T-cell (primary cell): ENCODE measurements at places on chromosomes 2 and 18.

GRCh38 chr2:221895366-221896121, 323.4 kb upstream of the EPHA4 start:
- no peak for DNase-seq

GRCh38 chr2:107936433-107937359, 49.6 kb upstream of the SLC5A7 start:
- DNase-seq: no peak

DNA sequence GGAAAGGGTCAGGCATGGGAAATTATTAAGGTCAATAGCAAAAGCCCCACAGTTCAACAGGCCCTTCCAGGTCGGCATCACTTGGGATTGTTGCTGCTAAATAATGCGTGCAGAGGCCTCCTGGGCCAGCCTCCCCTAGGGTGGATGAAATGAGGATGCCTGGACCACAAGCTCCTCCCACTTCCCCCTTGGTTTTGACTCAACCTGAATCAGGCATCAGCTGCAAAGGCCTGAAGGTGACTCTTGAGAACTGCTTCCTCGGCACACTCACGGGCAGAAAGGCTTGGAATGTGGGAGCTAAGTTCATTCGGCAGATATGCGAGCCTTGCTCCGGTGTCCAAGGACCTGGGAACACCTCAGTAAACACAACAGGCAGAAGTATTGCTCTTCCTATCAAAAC, 69.3 kb downstream of the MBP start:
- DNase-seq: peak; percentile 58

- no peak for DNase-seq
Observed at GRCh38 chr18:2855560-2856350, 8.9 kb downstream of the EMILIN2 start.

- DNase-seq: no peak
Observed at GRCh38 chr2:16755442-16755841, 89.8 kb upstream of the CYRIA start.

GRCh38 chr2:148674063-148675020, 29.8 kb downstream of the EPC2 start:
- peak; percentile 39 for DNase-seq

DNA sequence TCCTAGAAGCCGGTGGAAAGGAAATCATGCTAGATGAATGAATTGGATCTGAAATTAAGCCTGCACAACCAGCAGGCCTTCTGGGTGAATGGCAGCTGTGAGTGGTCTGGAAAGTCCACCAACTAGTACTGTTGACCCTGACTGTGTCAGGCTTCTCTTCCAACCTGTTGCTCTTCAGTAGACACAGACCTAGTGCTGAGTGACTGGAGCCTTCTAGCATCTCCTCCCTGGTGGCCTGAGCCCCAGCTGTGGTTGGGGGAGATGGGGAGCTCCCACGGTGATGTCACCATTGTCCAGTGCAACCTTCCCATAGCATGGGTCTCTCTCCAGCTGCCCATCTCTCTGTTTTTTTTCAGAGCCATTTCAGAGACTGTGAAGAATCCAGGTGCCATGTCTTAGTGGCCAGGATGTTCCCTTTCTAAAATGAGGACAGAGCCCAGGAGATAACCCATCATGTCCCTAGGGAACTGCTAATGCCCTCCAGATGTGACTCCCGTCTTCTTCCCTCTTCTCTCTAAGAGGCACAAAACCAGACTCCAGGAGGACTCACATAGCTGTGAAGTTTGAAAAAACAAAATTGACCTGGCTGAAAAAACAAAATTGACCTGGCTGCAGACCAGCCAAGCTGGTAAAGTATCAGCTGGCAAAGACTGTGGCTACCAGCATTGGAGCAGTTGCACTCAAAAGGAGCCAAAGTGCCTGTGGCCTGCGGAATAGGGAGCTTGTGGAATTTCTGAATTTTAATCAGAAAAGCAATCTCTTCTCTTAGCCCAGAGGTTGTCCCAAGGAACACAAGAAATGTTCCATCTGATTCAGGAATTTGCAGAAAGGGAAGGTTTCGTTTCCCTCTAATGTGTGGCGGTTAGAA, 67.4 kb upstream of the RPL31 start:
- no peak for DNase-seq

DNA sequence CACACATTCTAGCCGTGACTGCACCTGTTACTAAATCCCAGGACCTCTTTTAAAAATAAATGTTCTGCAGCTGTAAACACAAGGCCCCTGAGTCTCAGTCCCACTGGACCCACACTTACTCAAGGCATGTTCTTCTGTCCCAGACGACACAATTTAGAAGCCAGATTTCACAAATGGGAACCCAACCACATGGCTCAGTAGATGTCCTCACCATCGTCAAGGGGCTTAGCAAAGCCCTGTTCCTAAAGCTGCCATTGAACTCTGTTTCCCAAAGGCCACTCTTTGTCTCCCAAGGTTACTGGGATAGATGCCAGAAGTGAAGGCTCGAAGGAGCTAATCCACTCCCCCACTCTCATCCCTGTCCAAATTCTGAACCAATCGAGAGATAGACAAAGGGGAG, 301.0 kb downstream of the GALR1 start:
- DNase-seq: no peak

- no peak for DNase-seq
Observed at GRCh38 chr2:144924827-144925226, 404.9 kb upstream of the ZEB2 start.

DNA sequence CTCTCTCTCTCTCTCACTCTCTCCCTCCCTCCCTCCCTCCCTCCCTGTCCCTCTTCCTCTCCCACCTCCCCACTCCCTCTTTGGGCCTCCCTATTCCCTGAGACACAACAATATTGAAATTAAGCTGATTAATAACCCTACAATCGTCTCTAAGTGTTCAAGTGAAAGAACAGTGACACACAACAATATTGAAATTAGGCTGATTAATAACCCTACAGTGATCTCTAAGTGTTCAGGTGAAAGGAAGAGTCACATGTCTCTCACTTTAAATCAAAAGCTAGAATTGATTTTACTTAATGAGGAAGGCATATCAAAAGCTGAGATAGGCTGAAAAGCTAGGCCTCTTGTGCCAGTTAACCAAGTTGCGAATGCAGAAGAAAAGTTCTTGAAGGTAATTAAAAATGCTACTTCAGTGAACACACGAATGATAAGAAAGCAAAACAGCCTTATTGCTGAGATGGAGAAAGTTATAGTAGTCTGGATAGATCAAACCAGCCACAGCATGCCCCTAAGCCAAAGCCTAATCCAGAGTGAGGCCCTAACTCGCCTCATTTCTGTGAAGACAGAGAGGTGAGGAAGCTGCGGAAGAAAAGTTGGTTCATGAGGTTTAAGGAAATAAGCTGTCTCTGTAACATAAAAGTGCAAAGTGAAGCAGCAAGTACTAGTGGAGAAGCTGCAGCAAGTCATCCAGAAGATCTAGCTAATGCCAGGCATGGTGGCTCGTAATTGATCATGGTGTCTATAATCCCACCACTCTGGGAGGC, 21.3 kb downstream of the MALT1 start:
- peak; percentile 32 for DNase-seq

- no peak for DNase-seq
Observed at GRCh38 chr18:55732227-55733106, 144.5 kb upstream of the TCF4 start.

- DNase-seq: no peak
Observed at GRCh38 chr2:145725876-145726275, 1206.0 kb upstream of the ZEB2 start.

GRCh38 chr2:190584980-190585661, 50.6 kb upstream of the NEMP2 start:
- no peak for DNase-seq

DNA sequence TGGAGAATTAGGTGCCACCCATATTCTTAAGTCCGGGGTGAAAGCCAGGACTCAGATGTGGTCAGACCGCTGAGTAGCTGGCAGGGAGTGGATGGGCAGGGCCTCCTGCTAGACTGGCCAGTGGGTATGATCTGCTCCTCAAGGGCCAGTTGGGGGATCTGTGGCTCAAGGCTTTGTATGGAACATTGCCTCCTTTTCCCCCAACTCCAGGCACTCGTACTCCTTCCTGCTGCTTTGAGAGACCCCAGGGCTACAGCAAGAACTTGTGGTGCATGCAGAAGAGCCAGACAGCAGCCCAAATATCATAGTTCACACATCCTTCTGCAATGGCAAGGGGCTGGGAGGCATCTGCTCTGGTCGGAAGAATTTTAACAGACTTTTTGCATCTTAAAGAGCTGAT, 61.7 kb downstream of the PDCL3 start:
- no peak for DNase-seq

DNA sequence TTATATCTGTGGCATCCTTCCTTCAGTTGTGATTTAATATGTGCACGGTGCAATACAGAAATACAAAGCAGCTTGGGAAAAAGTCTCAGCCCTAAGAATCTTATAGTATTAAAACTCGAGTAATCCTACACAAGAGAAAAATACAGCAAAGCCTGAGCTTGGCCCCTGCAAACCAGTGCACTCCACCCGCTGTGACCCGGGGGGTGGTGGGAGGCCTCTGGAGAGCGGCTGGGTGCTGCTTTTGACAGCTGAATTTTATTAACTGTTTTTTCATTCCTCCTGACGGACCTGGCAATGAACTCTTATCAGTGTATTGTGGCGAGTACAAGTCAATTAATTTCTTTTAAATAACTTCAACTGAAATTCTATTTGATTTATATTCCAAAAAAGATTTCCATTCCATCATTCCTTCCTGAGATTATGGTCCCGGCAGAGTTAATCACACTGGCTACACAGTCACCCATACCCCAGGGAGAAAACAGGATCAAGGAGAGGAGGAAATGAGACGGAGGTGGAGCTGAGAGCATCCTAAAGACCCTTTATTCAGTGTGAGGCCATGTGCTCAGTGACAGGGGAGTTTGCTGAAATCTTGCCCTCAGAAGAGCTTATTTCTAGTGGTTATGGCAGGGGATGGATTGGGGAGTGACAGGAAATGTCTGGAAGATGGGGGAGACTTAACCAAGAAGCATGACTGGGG, 124.8 kb downstream of the KLHL29 start:
- no peak for DNase-seq

- no peak for DNase-seq
Observed at GRCh38 chr18:55878224-55878623, 290.2 kb upstream of the TCF4 start.

GRCh38 chr2:23844905-23845304, 82.0 kb downstream of the ATAD2B start:
- DNase-seq: no peak

DNA sequence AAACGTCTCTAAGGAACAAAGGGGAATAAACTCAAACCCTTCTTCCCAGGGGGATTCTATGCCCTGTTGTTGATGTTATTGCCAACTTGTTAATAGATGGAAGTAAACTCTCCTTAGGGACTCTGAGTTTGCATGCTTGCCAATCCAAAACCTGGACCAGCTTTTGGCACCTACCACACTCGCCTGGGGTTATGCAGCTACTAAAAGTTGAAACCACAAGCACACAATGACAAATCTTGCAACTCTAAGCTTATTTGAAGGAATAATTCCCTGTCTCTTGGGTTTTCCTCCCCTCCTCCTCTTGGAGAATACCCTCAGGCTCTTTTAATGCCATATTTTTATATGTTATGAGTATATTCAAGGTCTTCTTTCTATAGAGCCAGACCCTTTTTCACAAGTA, 484.1 kb downstream of the FBXO15 start:
- no peak for DNase-seq

- DNase-seq: no peak
Observed at GRCh38 chr2:215145611-215146010, 7.2 kb upstream of the ABCA12 start.

GRCh38 chr2:65424391-65424790, 8.0 kb downstream of the SPRED2 start:
- no peak for DNase-seq

DNA sequence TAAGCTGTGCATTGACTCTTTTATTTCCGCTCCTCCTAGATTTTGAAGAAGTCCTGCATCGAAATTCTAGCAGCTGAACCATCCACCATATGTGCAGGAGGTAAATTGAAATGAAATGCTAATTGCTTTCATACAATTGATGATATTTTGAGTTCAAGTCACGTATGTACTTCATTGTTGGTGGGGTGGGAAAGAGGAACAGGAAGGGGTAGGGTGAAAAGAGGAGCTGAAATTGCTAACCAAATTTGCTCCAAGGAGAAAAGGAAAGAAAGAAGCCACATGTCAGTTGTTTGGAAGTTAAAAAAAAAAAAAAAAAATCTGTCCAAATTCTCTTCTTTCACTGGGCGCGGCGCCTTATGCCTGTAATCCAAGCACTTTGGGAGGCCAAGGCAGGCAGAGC, 77.8 kb downstream of the ANTXR1 start:
- no peak for DNase-seq

DNA sequence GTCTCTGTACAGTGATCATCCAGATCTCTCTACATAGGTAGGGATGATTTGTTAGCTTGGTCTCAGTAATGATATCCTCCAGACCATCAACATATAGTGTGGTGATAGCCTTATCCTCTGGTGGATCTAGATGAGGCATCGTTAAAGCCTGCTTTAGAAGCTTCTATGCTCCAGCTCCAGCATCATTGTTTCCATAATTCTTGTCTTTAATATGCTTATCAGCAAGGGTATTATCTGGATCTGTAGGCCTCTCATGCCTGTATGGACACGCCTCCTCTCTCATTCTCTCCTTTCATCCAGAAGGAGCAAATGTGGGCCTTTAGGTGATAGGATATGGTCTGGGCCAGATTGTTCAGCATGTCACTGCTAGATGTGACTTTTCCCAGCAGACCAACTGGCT, 234.5 kb upstream of the CHST9 start:
- no peak for DNase-seq

- no peak for DNase-seq
Observed at GRCh38 chr18:36212301-36213171, 25.2 kb downstream of the MOCOS start.

DNA sequence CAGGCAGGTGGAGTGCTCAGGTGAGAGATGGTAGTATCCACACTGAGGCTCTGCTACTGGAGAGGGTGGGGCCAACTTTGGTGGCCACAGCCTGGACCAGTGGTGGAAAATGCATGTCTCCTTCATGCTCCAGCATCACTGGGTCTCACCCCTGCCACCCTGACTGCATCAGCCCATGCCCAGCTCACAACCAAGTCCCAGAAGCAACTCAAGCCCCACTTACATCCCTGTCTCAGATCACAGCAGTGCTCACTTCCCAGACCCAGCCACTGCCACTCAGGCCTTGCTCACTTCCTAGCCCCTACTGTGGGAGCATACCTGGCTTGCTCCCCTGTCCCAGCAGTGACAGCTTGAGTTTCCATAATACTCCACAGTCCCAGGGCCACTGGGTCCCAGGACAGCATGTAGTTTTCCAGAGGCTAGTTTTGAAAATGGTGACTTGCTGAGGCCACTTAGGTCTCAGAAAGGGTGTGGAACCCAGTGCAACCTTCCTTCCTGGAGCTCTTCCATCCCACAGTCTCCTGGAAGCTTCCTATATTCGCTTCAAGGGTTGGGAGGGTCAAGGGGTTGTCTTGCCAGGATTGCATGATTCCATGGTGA, 58.8 kb downstream of the GPC1 start:
- no peak for DNase-seq

- no peak for DNase-seq
Observed at GRCh38 chr2:230919240-230919639, 5.8 kb downstream of the GPR55 start.

DNA sequence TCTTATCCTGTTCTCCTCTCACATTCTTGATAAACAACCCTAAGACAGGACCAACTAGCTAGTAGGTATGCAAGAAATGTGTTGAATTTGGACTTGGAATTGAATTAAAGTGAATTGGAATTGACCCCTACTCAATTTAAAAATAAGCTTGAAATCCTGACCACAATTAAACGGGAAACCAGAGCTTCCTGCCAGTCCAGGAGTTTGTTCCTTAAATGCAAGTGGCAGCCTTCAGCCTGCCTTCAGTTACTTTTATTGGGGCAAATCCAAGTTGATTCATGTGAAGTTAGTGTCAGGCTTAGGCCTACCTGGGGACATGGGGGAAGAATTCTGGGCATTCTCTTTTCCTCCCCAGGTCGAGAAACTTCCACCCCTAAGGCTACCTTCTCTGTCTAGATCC, 457.6 kb downstream of the BCL11A start:
- no peak for DNase-seq
